Umbilical cord (tissue), 2 donors: ENCODE measurements at places on chromosomes 5 and 9. TPM values are rescaled to one million over a fixed set of nuclear protein-coding genes. Genes with fewer than 3 reads are reported as not detected.

The ACSL6 gene
- total RNA-seq: 11.6 TPM

The RGS7BP gene
- 1.7 TPM for total RNA-seq

The SPINK6 gene
- 5.5 TPM for total RNA-seq

The AGXT2 gene
- 2.2 TPM for total RNA-seq

The PTGS1 gene
- 22.9 TPM for total RNA-seq

The GADD45G gene
- total RNA-seq: 26.5 TPM

The GMCL2 gene
- 4.1 TPM for total RNA-seq

The CCDC152 gene
- 5.5 TPM for total RNA-seq

The PGM5 gene
- 194 TPM for total RNA-seq

- DNase-seq: no peak
These were observed 15.6 kb downstream of the NDUFA8 start for GRCh38 chr9:122143876-122144405.

- DNase-seq: no peak
These were observed 35.0 kb upstream of the SAP30L start for GRCh38 chr5:154410786-154411185.

DNA sequence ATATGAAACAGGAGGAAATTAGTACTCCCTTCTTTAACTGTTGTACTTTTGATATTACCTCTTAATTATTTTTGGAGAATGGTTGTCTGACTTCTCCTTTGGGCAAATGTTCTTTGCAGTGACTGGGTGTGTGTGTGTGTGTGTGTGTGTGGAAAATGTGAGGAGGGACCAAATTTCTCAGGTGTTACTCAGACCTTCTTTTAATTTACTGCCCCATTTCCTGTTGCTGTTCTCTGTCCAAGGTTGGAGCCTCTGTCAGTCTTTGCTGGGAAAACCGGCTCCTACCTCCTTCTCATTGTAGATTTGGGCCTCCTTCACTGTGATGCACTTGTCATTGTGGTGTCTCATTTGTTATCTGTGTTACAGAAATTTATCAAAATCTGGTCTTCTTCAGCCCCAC is 68.4 kb downstream of the PBX3 start:
- DNase-seq: peak; percentile 26

- no peak for DNase-seq
These were observed 5.1 kb downstream of the RNF14 start for GRCh38 chr5:141973871-141974595.

- no peak for DNase-seq
These were observed 103.8 kb downstream of the DMXL1 start for GRCh38 chr5:119174578-119175163.

DNA sequence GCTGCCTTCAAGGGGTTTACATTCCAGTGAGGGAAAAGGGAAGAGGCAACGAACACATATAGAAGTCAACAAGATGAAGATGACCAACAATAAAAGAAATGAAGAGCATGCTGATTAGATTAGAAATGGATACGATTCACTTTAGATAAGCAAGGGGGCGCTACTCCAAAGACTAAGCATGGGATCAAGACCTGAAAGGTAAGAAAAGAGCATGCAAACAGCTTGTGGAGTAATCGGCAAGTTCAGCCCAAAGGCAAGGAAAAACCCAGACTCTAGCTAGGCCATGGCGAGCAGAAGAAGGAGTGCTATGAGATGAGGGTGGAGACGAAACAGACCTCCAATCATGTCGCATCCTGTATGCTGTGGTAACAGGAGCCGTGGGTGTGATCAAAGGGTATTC is 124.4 kb downstream of the FANCC start:
- DNase-seq: no peak

- DNase-seq: no peak
These were observed 44.7 kb upstream of the GABRP start for GRCh38 chr5:170738840-170739239.

- DNase-seq: peak; percentile 88
These were observed at the start of gene MCC for GRCh38 chr5:113487781-113488644. TSS of gene MCC (minus strand) at chr5:113488453.

DNA sequence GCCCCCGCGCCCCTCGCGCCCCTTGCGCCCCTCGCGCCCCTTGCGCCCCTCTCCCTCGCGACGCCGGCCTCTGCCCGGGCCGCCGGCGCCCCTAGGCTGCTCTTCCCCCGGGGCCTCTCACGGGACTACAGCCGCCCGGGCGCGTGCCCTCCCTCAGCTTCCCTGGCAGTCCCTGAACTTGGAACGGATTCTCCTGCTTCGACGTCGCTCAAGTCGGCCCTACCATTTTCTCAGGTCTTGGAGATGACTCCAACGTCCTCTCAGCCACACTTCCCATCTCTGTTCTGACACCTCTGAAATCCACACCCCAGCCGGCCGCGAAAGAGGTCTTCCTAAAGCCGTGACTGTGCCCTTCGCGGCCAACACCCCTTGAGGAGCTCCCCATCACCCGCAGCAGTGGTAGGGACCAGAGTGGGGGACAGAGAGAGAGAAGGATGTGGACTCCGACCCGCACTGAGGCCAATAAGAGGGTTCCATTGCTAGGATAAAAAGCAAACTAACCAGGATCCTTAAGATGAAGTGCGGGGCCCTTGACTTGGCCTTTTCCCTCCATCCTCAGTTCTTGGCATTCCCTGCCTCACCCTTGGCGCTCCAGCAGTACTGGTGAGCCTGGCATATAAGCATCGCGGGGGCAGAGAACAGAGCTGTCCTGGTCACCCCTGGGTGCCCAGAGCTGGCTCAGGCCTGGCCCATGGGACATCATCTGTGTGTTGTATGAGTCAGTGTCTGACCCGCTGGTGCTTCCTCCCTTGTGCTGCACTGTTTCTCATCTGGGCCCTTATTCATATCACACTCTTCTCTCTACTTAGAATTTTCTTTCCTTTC is 38.6 kb upstream of the GARNL3 start:
- DNase-seq: peak; percentile 22

- no peak for DNase-seq
These were observed 115.5 kb upstream of the RANBP3L start for GRCh38 chr5:36417221-36417620.

GRCh38 chr9:94212091-94212490 is 47.0 kb upstream of the ZNF169 start:
- DNase-seq: no peak

- no peak for DNase-seq
These were observed 16.6 kb downstream of the POU5F2 start for GRCh38 chr5:93724791-93725190.

DNA sequence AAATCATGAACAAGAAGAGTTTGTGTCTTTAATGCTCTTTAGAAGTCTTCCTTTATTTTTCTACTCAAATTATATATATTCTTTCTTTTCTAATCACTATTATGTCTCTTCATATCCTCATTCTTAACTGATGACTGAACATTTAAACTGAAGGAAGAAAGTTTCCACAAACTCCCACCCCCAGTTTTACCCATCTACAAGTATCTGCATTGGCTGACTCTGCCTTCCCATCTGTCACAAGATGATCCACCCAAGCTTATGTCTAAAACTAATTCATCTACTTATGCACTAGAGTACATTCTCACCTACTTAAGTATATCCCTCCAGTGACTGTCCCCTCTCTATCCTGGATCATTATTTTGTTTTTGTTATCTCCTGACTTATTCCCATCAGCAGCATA is 344.5 kb downstream of the PRR16 start:
- no peak for DNase-seq
